Stimulated activated CD8-positive, alpha-beta memory T cell treated with anti-CD3 and anti-CD28 coated beads, Interleukin-7, amount 100 ng/mL, for 1 hour (primary cell): ENCODE measurements at places on chromosomes 2 and 18.

DNA sequence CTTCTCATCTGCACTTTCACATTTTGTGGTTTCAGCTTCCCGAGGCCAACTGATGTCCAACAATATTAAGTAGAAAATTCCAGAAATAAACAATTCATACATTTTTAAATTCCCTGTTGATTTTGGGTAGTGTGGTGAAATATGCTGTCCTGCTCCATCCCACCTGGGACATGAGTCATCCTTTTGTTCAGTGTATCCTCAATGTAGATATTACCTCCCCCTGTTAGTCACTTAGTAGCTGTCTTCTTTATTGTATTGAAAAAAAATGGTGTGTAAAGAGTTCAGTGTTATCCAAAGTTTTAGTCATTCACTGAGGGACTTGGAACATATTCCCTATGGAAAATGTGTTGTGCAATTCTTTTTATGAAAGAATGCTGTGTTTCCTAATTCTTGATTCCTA is 348.1 kb downstream of the SOCS6 start:
- no peak for DNase-seq

DNA sequence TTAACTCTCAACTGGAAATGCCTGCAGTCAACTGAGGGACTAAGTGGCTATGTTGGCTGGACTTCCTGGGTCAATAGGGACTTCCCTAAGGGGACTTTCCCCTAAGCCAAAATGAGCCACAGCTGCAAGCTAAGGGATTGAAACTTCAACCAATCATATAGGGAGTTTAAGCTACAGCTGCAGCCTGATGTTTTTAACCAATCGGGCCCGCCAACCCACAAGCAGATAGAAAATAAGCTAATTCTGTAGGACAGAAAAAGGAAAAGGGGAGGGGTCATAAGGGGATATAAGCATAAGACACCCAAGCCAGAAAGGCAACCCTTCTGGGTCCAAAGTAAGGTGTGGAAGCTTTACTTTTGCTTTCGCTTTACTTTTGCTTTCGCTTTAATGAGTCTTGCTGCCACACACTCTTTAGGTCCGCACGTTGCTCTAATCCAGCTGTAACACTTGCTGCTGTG is 927.5 kb downstream of the ERBB4 start:
- DNase-seq: no peak

DNA sequence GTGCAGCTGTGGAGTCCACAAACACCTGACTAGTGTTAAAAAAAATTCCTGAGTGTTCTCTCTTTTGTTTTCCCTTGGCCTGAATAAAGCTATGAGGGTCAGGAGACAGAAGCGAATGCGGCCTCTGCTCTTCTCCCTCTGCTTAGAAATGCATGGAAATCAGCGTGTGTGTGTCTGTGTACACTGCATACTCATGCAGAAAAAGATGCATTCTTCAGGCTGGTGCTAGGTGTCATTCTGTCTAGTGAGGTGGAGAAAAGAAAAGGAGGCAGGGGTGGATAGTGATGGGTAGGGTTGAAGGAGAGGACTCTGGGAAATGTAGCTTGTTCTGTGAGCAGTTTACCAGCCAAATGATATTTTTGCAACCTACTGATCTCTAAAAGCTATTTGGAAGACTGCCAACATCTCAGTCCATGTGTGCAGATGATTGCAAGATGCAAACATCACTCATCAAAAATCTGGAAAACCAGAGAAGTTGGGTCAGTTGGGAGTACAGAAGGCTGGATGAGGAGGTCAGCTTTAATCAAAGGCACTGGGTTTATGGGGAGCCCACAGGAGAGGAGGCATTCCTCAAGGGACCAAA is 177.7 kb downstream of the INSIG2 start:
- DNase-seq: no peak

- no peak for DNase-seq
These were observed 38.4 kb upstream of the FRZB start for GRCh38 chr2:182904844-182905243.

- DNase-seq: no peak
These were observed 857 bp downstream of the RESP18 start for GRCh38 chr2:219331560-219332213.

DNA sequence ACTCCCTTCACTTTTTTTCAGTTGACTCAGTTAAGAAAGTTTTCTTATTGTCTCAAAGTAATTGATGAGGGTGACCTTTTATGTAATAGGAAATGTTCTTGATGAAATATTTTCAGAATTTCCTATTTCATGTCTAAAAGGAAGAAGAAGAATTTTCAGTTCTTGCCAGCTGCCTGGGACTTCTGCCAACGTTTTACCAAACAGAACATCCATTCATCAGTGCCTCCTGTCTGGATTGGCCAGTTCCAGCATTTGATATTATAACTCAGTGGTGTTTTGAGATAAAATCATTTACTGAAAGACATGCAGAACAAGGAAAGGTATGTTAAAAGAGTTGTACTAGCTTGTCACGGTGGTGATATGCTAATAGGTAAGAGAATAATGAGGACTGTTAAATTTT is 104.7 kb upstream of the MYO3B start:
- DNase-seq: no peak

GRCh38 chr2:28962505-28962904 is 18.6 kb upstream of the TOGARAM2 start:
- DNase-seq: no peak

GRCh38 chr2:207167099-207167923 is 1.6 kb upstream of the KLF7 start:
- no peak for DNase-seq
